Inflammatory macrophage (primary cell): ENCODE measurements at places on chromosomes 12 and 14.

DNA sequence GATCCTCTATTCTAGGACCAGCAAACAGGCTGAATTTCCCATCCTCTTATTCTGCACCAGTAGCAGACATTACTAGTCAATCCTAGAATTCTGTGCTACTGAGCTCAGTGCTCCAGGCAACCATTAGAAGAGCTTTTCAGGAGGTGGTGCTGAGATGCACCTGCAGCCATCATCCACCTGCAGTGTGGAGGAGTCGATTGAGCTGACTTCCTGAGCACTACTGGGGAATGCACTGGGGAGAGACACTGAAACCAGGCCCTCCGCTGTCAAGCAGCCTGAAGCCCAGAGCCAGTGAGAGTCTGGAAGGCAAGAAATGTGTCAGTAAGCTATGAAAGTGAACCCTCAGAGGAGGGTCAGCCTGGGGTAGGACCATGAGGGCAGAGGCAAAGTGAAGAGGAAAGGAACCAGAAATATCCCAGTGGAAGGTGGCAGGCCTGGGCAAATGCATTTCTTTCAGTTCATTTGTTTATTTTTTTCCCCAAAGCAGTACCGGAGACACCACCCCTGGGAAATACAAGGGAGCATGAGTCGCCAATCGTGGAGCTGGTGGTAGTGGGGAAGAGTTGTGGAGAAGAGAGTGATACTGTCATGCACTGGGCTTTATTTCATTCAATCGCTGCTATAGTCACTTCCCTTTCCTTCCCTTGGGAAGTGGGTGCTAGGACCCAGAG is 23.0 kb upstream of the SERPINA4 start:
- DNase-seq: no peak

DNA sequence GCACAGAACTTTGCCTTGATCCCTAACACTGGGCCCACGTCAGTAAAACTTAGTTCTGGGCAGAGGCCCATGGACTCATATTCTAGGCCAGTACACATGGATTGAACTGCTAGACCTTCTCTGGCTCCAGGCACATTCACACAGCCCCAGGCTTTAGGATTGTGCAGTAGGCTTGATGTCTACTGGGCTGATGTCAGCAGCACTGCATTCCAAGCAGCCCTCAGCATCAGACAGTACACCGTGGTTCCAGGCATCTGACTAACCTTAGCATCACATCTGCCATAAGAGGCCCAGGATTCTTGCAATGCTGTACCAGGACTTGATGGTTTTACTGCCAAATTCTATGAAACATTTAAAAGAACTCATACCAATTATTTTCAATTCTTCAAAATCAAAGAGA is 301.9 kb downstream of the CCER1 start:
- no peak for DNase-seq

GRCh38 chr12:39144613-39145061 is 239.2 kb upstream of the CPNE8 start:
- no peak for DNase-seq

DNA sequence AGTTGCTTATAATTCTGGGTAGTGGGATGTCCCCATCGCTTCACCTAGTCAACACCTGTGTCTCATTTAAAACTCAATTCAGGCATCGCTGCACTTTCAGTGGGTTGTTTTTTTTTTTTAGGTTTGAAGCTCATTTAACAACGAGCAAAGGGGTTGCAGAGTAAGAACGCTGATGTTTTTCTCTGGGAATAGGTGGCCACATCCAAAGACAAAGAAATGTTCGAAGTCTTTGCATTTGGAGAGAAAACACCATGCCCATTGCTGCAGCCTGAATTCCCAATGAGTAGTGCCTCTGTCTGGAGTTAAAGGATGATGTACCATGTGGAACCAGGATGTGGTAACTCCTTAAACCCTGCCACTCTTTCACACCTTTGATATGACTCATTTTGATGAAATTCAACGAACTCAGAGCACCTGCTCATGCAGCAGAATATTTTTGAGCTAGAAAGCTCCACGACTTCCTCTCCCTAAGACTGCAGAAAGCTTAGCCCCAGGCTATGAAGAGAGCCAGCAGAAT is 35.1 kb upstream of the BATF start:
- DNase-seq: no peak

DNA sequence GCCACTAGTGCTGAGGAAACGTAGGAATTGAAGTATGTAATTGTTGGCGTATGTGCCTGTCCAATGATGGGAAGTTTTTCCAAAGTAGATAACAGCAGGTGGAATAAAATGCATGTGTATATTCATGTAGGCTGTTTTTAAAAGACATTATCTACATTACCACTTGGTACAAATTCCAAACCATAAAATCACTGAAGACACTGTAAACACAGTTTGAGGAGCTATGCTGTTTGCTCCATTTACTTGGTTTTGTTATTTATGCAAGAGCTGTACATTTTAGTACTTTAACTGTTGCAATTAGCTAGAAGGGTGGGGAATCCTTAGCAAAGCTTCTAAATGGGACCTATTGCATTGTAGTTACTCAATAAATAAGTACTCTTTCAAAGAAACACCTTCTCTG is 274.5 kb upstream of the DIO2 start:
- DNase-seq: no peak

DNA sequence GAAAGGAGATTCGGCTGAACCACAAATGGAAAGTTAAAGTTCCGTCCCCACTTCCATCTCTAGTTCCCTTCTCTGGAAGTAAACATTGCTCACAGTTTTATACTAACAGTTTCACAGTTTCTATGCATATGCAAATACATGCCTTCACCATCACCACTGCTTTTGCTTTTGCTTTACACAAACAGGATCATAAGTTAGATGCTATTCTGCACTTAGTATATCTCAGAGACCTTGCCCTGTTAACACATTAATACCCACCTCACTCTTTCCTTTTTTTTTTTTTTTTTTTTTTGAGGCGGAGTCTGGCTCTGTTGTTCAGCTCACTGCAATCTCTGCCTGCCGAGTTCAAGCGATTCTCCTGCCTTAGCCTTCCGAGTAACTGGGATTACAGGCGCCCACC is 890 bp downstream of the TEP1 start:
- DNase-seq: peak; percentile 36

DNA sequence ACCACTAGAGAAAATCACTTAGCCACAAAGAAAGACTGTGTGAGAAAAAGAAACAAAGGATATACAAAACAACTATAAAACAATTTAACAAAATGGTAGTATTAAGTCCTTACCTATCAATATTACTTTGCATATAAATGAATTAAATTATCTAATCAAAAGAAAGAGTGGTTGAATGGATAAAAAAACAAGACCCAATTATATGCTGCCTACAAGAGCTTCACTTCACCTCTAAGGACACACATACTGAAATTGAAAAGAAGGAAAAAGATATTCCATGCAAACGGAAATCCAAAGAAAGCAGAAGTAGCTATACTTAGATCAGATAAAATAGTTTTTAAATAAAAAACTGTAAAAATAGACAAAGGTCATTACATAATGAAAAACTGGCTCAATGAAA is 134.9 kb upstream of the CCDC196 start:
- DNase-seq: no peak

- DNase-seq: no peak
Observed at GRCh38 chr14:92789457-92790089, 4.5 kb upstream of the GOLGA5 start.

DNA sequence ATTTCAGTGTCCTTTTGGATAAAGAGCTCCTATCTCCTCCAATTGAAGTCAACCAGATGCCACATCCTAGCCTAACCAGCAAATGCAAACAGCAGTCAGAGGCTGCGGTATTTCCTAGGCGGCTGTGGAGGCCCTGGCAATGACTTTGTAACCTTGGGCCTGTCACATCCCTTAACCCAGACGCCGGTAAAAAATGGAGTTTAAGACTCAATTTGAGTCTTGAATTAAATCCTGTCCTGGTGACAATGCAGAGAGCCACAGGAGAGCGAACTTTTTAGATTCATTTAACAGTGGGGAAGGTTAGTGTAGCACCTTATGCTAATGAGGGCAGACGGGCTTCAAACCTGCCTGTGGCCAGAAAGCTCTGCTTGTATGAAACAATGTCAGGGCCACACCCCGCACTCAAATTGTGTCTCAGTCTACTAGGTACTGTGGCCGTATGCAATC is 1.3 kb downstream of the C12orf75 start:
- DNase-seq: no peak

DNA sequence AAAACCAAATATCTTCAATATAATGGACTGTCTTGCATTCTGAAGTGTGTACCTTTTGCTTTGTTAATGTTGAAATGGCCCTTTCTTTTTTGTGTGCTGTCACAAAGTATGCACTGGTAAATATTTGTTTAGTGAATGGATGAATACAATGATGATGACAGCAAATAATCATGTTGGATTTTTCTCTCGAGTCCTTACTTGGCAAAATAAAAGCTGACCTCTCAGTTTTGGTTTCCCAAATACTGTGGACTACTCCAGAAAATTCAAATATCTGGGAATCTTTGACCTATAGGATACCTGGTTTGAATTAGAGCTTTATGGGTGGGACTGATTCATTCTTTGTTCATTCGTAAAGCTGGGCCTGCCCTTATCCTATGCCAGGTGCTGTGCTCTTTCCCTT is 5.5 kb downstream of the UBE3B start:
- DNase-seq: no peak

GRCh38 chr12:15631007-15631715 is 158.0 kb downstream of the EPS8 start:
- DNase-seq: no peak

GRCh38 chr14:59127437-59127732 is 61.1 kb upstream of the DAAM1 start:
- no peak for DNase-seq

DNA sequence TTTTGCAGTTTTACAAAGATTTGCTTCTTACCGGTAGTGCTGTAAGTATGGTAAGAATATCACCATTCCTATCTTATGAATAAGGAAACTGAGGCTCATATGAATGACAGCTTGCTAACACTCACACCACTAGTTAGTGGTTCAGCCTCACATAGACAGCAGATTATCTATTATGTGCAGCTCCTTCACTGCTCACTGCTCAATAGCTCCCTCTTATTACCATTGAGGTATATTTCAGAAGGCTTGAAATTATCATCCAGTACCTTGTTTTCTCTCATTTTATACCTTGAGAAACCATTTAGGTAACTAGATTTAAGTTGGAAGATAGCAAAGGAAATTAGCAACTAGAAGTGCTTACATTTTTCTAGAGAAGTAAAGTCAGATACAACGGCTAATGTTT is 15.5 kb downstream of the RIC8B start:
- no peak for DNase-seq

- no peak for DNase-seq
Observed at GRCh38 chr12:113488322-113488721, 16.7 kb upstream of the LHX5 start.

- DNase-seq: peak; percentile 46
Observed at GRCh38 chr12:110846615-110847566, at the start of gene CCDC63. TSS of gene CCDC63 (plus strand) at chr12:110846987. CDS start at chr12:110852955, 5,968 bp downstream.

GRCh38 chr14:103372552-103373304 is 12.5 kb upstream of the MARK3 start:
- peak; percentile 71 for DNase-seq

- no peak for DNase-seq
Observed at GRCh38 chr12:85016413-85016812, 19.7 kb downstream of the TSPAN19 start.

- DNase-seq: no peak
Observed at GRCh38 chr12:66066137-66066928, 64.2 kb downstream of the LLPH start.

DNA sequence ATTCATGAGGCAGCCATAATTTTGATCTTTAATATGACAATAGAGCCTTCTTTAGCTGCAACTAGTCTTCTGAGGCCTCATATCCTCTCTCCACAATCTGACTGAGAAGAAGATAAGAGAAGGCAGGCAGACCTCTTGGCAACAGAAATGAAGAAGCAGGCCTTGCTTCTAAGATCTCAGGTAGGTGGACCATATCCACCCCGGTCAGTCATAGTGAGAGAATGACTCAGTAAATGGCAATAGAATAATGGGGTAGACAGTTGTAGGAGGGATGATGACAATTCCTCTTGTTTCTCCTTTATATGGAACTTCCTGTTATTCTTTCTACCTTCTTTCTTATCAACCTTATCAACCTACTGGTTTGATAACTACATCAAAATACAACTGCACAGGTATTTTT is 246.7 kb upstream of the G2E3 start:
- no peak for DNase-seq

GRCh38 chr12:25957793-25958427 is 572 bp upstream of the RASSF8 start:
- no peak for DNase-seq

DNA sequence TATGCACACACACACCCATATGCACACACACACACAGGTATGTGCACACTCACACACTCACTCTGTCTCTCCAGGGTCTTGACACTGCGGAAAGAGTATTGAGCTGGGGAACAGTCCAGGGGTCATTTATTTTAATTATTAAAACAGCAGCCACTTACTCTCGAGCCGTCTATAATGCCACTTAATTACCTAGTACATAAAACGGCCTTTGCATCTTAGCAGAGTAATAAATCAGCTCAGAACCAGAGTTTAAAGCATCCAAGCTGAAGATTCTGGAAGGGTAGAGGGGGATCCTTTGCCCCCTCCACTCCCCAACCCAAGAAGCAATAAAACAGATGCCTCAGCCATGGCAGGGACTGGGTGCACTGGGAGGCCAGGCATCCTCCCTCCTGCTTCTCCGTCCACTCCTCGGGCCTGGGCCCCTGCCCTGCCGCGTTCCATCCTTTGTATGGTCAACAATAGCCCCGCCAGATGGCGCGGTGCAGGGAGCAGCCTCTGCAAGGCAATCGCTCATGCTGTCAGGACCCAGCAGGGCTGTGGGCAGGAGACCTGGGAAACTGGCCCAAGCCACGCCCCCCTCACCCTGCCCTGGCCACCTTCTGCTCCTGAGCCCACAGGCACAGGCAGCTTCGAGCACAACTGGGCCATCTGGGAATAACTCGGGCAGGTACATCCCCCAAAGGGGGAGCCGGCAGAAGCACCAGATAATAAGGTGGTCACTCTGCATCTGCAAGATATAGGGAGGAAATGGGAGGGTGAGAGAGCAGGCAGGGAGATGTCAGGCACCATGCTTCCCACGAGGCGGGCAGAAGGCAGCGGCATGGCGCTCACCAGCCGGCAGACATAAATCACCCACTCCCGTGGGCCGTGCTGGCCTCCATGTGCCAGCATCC is 40.9 kb downstream of the CCDC85C start:
- no peak for DNase-seq

- no peak for DNase-seq
Observed at GRCh38 chr12:128690641-128691040, 133.1 kb downstream of the SLC15A4 start.

DNA sequence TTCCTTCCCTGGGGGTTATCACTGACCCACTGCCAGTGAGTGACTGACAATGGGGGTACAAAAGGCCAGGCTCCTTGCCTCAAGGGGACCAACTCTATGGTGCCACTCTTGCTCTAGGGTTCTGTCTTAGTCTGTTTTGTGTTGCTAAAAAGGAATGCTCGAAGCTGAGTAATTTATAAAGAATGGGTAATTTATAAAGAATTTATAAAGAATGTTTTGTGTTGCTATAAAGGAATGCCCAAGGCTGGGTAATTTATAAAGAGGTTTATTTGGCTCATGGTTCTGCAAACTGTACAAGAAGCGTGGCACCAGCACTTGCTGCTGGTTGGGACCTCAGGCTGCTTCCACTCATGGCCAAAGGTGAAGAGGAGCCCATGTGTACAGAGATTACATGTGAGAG is 15.8 kb upstream of the RASSF8 start:
- no peak for DNase-seq

- DNase-seq: no peak
Observed at GRCh38 chr14:70654632-70655031, 12.9 kb downstream of the TTC9 start.
